ENCODE measurements at places on chromosomes 11 and 22.

GRCh38 chr11:83054001-83054400 is 17.7 kb downstream of the RAB30 start:
- DNase-seq, result no peak

DNA sequence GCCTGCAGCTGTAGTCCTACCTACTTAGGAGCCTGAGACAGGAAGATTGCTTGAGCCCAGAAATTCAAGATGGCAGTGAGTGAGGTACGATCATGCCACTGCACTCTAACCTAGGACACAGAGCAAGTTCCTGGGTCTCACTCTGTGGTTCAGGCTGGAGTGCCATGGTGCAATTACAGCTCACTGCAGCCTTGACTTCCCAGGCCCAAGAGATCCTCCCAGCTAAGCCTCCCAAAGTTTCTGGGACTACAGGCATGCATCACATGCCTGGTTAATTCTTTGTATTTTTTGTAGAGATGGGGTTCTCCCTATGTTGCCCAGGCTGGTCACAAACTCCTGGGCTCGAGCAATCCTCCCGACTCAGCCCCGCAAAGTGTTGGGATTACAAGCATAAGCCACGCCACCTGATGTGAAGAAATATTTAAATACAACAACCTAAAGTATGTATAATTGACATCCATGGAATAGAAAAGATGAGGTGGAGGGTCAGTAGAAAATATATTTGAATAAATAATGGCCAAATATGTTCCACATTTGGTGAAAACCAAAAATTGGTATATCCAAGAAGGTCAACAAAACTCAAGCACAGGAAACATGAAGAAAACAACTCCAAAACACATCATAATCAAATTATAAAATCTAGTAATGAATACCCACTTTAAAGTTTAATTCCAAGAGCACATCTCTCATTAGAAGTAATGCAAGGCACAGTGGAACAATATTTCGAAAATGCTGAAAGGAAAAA is 47.9 kb upstream of the IGLL5 start:
- DNase-seq, result no peak

- DNase-seq, result peak; percentile 38
Measured at GRCh38 chr22:35842954-35843353, 125.3 kb downstream of the APOL5 start.

DNA sequence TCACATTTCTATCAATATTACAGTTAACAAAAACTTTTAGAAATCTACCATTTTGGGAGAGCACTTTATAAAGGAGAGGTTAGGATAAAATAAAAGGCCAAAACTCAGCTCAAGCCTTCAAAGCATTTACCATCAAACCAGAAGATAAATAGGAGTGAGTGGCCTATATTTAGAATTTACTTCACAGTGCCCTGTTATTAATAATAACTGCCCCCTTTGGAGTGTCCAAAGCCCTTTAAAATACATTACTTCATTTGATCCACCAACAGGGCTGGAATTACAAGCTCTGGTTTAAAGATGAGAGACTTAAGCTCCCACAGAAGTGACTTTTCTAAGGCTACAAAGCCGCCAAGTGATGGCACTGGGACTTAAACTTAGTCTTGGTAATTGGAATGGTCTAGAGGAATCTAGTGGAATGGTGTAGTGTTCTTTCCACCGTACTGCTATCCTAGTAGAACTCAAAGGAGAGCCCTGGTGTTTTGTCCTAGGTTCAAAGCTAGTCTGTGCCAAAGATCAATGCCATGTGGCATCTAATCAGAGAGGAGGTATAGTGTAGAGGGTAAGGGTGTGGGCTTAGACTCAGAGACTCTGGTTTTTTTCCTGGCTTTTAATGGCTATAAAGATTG is 21.2 kb upstream of the MTMR3 start:
- DNase-seq, result no peak

DNA sequence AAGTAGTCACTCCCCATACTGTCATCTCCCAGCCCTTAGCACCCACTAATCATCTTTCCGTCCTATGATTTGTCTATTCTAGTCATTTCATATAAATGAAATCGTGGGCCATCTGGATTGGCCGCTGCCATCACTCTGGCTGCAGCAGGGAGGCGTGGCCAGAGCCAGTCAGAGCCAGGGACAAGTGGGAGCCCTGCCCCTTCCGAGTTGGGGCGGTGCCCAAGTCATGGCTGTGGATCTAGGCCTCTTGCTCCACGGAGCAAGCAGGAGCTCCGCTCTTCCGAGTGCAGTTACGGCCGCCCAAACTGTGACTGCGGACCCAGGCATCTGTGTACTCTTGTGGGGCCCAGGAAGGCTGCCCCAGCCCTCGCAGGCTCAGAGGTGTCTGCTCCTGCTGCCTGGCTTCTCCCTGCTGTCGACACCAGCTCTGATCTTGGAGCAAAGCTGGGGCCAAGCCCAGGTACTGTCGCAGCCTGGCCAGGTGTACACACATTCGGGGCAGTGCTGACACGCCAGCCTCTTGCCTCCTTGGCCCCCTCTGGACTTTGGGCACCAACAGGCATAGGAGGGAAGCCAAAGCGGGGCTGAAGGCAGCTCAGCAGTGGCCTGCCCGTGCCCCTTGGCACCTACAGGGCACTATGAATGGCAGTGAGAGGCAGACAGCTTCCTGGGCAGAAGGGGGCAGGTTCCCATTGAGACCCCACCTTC is 8.4 kb downstream of the MRPL48 start:
- DNase-seq, result no peak

- no peak for DNase-seq
Measured at GRCh38 chr11:110026858-110027626, 66.2 kb upstream of the ZC3H12C start.

DNA sequence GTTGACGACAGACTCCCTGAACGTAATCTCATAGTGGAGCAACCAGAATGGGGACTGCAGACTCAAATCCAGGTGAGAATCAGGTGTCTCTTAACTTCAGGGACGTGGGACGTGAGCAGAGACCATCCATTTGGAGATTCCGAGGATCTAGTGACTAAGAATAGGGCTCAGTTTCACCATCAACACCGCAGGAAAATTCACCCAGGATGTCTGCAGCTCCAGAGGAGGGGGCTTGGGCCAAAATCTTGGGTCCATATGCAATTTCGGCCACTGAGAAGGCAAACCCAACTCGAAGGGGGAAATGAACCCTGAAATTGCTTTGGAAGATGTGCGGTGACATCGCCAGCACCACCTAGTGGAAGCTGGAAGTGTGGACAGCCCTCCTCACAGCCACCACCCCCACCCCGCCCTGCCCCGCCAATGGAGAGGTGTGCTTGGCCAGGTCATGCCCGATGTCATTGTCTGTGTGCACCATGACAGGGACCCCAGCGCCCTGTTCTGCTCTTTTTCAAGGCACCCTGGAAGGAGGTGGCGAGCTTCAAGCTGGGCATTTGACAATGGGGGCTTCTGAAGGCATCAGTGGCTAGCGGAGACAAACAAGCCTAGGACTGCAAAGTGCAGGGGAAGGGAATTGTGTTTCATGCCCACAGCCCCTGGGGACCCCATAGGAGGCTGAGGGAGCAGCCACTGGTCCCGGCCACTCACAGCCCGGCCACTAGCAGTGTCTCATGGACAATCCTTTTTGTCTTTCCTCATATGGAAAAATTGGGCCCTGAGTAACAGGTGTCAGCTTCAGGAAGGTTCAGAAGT is 24.8 kb downstream of the APOL1 start:
- DNase-seq, result no peak

DNA sequence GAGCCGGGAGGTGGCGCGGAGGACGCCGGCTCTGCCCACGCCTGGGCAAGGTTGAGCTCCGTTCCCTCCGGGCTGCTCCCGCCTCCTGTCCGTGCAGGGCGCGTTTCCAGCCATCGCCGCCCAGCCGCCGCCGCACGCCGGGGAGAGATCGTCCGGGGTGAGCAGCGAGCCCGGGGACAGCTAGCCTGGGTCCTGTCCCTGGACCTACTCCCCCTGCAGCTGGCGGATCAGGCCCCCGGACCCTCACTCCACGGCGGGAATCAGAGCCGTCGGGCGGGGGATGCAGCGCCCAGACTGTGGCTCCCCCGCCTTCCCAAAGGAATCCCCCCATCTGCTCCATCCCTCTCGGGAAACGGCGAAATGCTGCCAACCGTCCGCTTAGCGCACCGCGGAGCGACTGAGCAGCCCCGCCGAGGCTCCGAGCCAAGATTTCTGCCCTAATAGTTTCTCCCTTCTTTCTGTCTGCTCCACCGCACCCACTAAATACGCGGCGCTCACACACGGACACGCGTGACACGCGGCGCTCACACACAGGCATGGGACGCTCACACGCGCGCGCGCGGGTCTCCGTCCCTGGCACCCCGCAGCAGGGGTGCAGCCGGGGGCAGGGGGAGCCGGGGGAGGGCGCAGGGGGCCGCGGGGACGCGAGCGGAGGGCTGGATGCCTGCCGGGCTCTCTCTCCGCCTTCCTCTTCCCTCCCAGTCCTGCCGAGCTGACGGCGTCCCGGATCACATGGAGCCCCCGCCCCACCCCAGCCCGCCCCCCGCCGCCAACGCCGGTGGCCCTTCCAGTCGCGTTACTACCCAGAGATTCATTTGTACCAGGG is at the start of gene KCNJ5:
TSS of gene KCNJ5 (plus strand) at position 814 of the 826 bp plus-strand sequence. CDS start 19,918 bp downstream, outside the sequence.
- DNase-seq, result peak; percentile 21

GRCh38 chr11:94272738-94273313 is 31.6 kb upstream of the IZUMO1R start:
- DNase-seq, result no peak

- DNase-seq, result no peak
Measured at GRCh38 chr11:20113149-20113438, 47.2 kb downstream of the DBX1 start.

DNA sequence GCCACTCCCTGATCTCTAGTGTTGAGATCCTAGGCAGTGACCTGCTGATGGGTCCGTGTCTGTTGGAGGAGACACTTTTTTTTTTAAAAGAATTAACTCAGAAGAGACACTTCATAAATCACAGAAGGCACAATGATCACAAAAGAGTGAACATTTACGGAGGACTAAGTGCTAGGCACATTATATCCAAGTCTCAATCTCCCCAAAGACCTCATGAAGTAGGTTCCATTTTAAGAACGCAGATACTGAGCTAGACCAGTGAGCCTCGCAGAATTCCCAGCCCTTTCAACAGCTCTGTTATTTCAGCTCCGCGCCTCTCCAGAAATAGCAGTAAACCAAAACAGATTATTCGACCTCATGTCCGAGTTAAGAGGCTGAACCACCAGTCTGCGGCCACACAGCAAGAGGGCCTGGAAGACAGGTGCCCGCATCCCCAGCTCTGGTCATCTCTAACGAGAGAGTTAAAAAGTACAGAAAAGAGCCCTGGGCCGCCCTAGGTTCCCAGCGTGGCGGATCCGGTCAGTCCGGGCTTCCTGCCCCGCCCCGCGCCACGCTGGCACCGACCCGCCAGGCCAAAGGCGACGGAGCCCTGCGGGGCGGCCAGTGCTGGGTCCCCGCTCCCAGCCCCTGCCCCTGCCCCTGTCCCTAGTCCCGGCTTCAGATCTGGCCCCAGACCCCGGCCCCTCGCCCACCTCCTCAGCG is 612 bp downstream of the XBP1 start:
- DNase-seq, result peak; percentile 81

DNA sequence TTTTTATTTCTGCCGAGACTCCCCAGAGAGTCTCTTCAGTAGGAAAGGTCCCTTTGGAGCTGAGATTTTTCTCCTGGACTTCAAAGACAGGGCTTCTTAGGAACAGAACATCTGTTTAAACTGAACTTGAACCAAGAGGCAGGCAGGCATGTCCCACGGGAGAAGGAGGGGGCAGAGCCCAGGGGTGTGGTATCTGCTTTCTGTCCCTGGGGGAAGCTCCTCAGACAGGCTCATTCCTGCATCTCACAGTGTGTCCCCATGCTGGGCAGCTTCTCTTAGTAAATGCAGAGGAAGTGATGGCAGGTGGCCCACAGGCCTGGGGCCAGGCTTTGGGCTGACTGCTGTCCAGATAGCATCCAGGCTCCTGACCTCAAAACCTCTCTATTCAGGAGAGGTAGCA is 47.3 kb downstream of the TSPAN18 start:
- DNase-seq, result no peak

DNA sequence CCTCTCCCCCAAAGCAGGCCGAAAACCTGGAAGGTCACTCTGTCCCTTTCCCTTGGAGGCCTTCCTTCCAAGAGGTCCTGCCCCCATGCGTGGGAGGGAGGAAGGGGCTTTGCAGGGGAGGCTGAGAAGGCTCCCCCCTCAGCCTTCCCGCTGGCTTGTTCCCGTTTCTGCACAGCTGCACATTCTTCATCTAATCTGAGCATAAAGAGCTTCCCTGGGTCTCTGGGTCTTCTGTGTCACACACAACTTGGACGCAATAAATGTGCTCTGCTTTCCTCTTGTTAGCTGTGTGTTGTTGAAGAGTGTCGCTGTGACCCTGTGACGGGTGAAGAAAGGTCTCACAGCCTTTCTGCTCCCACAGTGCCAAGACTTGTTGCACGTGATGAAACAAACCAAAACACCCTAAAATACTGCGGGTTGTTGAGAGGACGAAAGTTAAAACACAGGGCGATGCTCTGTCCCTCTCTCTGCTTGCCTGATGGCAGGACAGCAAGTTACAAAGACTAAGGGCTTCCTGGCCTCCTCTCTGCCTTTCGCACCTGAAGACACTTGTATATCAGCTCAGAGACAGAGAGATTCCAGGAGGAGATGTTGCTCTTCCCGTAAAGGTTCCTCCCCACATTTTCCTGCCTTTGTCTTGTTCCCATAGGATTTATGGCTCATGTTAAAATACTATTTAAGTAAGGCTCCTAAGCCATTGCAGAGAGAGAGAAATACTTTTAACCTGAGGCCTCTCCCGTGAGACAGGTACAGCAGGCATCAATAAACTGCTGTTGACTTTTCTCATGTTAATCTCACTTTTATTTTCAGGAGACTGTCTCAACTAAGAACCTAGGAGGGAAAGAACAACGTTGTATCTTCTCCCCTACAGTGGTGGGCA is 15.4 kb upstream of the IFITM3 start:
- DNase-seq, result peak; percentile 30

- no peak for DNase-seq
Measured at GRCh38 chr22:42279425-42280020, 9.1 kb upstream of the TCF20 start.

- DNase-seq, result no peak
Measured at GRCh38 chr11:22807855-22808570, 21.6 kb downstream of the SVIP start.

- peak; percentile 29 for DNase-seq
Measured at GRCh38 chr22:45645526-45646414, 25.9 kb upstream of the ATXN10 start.

DNA sequence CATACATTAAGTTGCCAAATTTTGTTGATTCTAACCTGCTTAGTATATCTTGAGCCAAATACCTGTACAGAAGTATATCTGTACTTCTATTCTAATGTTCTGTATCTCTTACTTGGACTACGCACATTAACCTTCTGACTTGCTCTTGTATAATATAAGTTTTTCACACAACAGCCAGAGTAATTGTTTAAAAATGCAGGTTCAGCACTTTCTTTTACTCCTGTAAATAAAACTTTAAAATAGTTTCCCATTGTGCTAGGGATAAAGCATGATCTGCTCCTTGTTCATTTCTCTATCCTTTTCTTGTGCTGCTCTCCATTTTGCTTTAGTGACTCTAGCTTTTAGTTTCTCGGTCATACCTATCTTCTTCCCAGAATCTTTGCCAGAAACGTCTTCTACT is 48.3 kb downstream of the DYNC2H1 start:
- DNase-seq, result no peak
